H7 (cell line): ENCODE measurements at places on chromosomes 2 and 18.

- no peak for DNase-seq
These were observed 3.0 kb downstream of the TGIF1 start for GRCh38 chr18:3452750-3453539.

- DNase-seq = no peak
These were observed 83.8 kb upstream of the SNTG2 start for GRCh38 chr2:866887-867286.

- DNase-seq = no peak
These were observed 159.7 kb downstream of the MYCN start for GRCh38 chr2:16100006-16100405.

DNA sequence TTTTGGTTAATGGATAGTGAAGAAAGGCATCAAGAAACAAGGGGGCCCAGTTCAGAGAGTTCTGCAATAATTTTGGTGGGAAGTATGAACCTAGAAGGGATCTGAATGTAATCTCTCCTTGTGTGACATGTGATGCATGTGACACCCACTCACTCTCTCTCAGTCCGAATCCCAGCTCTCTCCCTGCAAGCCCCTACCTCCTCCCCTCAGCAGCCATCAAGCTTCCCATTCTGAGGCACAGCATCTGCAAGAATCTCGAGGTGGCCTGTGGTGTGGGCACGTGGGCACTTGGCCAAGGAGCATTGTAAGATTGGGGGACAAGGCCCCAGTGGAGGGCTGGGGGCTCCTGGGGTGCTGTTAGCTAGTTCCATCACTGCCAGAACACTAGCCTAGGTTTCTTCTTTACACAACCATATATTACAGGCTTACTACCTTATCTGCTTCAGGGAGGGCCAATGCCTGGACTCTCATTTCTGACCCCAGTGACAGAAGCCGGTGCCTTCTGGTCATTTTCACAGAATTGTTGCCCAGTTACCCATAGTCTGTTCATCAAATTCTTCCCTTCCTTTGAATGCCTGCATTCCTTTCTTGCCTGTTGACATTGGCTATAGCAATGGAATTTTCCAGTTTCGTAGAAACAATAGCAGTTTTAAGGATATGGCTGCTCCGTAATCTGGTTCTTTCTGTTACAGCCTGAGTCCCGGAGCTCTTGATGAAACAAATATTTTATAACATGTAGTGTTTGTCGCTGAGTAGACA lies 13.3 kb upstream of the LCLAT1 start:
- DNase-seq = no peak

DNA sequence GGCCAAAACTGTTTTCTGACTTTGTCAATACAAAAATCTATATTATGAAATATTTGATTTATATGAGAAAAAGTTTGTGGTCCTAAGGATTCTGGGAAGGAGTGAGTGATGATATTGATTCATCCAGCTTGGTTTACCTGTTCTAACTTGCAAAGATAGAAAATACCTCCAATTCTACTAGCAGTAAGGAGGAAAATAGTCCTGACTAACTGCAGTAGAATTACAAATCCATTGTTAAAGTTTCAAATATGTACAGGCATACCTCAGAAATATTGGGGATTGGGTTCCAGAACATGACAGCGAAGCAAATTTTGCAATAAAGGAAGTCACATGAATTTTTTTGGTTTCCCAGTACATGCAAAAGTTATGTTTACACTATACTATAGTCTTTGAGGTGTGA lies 158.8 kb upstream of the CYRIA start:
- DNase-seq = no peak

- no peak for DNase-seq
These were observed 117.2 kb upstream of the OTX1 start for GRCh38 chr2:62933398-62933917.

DNA sequence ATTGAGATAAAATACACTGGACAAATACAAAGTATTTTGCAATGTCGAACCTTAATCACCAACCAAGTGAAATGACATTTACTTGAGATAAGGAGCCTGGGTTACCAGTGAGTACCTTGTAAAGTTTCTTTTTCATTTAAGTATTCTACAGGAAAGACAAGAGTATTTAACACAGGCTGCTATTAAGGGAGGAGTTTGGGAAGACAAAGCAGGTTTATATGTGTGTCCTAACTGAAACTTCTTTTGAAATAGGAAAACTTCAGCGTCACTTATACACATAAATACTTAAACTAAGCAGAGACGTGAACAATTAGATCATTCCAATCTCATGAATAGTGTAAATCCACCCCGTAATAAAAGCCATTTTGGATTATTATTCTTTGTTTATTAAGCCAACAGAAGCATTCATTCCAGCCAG lies 126.7 kb upstream of the CYP26B1 start:
- no peak for DNase-seq

- DNase-seq = no peak
These were observed 262.0 kb upstream of the PIK3C3 start for GRCh38 chr18:41693008-41693407.

DNA sequence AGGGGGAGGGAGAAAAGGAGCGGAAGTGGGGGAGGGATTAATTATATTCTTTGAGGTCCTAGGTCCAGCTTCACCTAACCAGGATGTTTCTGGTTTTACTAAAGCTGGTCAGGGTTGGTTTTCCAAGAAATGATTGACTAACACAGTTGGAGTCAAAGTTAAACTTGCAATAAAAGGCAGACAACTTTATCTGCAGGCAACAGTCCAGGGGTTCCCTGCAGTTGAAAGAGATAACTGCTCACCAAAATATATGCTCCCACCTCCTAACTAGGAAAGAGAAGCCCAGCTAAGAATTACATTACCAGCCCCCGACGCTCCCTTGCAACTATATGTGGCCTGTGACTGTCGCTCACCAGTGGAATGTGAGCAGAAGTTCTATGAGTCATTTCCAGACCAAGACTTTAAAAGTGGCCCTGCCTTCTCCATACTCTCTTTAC lies 140.0 kb upstream of the PKDCC start:
- DNase-seq = no peak

DNA sequence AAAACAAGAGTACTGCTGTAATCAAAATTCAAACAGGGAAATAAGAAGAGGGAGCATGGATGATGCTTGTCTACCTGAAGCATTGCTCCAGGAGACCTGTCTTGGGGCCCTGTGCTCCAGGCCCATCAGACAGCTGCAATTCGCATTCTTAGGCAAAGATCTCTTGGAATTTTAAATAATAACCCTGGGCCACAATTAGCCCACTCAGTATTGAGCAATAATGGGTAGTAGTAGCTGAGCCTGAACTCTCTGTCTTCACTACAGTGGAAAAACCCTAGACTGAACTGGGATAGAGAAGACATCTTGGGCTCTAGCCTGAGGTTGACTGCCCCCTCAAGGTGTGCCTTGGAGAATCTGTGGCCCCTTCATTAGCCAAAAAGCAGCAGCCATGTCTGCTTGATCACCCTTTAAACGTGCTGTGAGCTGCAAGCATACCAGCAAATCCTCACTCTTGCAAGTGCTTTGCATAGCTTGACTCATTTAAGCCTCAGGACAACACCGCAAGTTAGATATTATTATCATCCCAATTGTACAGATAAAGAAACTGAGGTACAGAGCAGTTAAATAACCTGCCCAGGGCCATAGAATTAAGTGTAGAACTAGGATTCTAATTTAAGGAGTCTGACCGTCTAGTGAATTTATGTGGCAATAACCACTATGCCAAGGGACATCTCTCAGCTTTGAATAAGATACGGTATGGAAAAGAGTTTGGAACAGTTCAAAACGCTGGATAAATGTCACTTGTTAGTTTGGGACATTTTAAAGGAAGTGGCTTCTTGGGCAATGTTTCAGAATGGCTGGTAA lies 69.0 kb downstream of the DDX1 start:
- no peak for DNase-seq

- DNase-seq = no peak
These were observed 43.4 kb downstream of the MBP start for GRCh38 chr18:77088963-77089722.

GRCh38 chr2:8622199-8622911 lies 59.5 kb upstream of the ID2 start:
- DNase-seq = no peak

- peak; percentile 73 for DNase-seq
These were observed 34.7 kb upstream of the GPR17 start for GRCh38 chr2:127611076-127611925.

- DNase-seq = no peak
These were observed 88.2 kb downstream of the PKP4 start for GRCh38 chr2:158544998-158545397.

DNA sequence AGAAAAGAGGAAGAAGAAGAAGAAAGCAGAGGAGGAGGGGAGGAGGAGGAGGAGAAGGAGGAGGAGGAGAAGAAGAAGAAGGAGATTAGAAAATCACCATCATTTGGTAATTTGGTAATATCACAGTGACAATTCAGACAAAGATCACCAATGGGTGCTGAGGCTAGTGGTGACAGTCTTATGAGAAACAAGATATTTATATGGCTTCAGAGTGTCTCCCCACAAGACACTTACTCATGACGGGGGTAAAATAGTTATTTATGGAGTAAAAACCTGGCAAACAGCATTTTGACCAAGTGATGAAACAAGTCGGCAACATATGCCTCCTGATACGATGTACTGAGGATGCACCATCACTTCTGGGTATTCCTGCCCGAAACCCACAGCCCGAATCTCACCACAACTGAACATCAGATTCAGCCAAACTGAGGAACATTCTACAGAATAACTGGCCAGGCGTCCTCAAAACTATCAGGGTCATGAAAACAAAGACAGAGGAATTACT lies 4.9 kb downstream of the ASPRV1 start:
- no peak for DNase-seq

DNA sequence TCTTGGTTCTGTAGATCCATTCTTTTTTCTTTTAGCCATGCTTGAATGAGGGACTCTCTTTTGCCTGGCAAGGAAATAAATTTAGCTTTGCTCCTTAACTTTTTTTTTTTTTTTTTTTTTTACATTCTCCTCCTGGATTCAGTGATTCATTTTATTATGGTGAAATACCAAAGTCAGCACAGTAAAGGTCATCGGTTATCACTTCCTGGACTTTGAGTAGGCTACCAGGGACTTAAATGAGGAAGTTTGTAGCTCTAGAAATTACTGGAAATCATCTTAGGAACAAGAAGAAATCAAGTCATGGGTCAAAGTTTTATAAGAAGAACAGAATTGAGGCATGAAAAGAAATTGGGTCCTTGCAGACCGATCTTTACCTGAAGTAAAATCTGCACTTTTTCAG lies 75.0 kb downstream of the SOCS6 start:
- no peak for DNase-seq

GRCh38 chr2:172102391-172103359 lies at the start of gene DLX2:
DLX2 (minus strand) TSS chr2:172102900; CDS start chr2:172102538, 362 bp downstream.
- peak; percentile 98 for DNase-seq

DNA sequence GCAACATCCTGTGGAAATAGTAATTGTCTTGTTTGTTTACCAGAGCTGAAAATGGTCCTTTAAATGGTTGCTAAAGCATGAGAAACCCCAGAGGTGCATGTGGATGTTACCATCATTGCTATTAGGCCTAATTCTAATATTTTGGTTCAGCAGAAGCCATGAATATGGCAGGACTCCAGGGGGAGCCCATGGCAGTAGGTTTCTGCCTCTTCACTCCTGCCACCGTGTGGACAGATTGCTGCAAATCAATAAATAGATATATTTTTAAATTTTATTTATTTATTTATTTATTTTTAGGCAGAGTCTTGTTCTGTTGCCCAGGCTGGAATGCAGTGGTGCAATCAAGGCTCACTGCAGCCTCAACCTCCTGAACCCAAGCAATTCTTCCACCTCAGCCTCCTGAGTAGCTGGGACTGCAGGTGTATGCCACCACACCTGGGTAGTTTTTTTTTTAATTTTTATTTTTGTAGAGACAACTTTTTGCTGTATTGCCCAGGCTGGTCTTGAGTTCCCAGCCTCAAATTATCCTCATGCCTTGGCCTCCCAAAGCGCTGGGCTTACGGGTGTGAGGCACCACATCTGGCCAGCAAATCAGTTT lies 54.9 kb upstream of the CAPN13 start:
- peak; percentile 74 for DNase-seq

DNA sequence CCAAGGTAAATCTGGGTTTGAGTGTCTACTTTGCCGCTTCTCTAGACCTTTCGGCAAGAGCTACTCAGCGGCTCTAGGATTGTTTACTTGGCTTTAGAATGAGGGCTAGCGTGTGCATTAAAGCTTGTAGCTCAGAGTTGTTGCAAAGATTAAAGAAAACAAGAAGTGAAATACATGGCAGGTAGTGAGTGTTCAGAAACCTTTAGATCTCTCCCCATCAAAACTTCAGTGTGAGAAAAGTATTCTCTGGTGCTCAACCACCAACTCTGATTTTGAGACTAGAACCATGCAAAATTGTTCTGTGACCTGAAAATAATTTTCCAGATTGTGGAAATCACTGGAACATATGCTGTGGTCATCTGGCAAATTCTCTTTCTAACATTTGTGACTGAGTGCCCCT lies 512.0 kb downstream of the CMPK2 start:
- no peak for DNase-seq

- DNase-seq = no peak
These were observed 100.2 kb upstream of the CSRNP3 start for GRCh38 chr2:165369131-165369897.

DNA sequence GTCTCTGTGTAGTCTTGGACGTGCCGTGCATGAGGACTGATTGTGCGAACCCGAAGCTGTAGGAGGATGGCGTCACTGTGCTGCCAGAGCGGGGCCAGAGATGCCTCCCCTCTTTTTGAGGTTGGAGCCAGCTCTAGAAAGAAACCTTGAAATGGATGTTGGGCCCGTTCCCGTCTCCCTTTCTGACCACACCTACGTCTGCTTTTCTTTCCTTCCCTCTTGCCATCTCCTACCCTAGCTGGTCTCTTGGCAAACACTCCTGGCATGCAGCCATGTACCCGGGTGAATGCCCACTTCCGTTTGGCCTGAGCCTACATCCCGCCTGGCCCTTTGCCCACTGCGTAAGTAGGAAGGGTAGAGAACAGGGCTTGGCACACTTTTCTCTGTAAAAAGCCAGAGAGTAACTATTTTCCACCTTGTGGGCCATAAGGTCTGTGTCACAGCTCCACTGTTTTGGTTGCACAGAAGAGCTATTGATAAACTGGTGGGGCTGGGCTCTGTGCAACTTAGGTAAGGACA lies 37.4 kb downstream of the SH3BP4 start:
- no peak for DNase-seq

DNA sequence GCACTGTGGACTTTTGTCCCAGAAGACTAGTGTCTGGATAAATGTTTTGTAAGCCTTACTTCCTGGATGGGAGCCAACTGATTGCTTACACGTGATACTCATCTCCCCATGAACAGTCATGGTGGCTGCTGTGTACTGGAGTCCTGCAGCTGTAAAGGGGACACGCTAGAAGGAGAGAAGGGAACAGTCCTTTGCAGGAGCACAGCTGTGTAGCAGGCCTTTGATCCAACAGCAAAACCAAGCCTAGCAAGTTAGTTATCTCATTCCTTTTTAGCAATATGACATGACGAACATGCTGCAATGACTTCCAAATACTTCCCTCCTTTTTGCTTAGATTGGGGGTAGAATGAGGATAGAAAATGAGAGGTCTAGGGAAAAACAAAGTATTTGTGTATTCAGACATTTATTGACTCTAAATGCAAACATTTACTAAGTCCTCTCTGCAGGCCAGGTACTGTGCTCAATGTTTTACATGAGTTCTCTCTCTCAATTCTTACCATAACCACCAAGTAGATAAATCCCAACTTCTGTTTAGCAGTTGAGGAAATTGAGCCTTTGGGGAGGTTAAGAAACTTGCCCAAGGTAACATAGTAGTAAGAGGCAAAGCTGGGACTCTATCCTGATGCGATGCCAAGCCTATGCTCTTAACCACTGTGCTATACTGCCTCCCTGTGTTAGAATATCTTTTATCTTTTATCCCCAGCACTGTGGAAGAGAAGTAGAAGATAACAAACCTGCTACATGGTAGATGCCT lies 55.4 kb upstream of the CD28 start:
- no peak for DNase-seq
